SK-N-SH (cell line): ENCODE measurements at places on chromosomes 11 and 22.

DNA sequence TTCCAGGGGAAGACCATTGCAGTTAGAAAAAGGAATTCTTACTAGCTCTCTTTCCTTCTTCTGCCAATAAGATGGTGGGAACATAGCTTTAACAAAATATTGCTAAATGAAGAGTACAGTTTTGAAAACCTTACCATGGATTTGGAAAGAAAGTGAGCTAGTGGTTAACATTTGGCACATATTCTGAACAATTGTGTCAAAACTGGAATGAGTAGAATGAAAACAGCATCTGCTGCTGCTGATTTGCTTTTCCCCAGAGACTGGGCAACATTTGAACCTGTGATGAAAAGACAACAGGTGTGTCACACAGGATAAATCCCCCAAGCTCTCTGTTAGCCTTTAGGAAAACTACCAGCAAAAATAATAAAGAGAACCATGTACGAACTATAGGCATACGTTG, 761.4 kb downstream of the KCNA4 start:
- DNase-seq: no peak

DNA sequence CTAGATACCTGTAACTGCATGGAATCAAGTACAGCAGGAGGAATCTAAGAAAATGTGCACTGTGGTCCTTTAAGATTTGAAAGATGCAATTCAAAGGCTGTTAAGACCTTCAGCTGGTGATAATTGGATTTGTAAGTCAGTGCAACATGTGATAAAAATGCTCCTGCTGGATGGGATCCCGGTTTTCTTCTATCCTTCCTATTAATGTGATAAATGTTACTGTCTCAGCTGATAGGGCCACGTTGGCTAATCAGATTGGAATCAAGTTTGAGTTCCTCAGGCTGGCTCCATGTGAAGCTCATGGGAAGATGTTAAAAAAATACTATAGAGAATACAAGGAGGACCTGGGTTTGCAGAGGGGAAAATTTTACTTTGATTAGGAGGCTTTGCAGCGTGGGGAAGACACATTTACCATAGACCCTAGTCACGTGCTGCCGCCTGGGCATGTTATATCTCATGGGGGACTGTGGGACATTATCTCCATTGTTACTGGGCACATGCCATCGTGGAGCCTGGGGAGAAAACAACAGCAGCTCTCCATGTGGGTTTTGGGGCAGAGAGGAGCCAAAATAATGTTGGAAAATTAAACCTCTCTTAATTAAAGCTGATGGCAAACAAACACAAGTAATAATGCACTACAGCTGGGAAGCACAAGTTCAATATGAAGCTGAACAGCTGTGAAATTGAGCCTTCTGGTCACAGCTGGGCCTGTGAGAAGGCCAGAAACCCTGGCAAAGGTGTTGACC, 652.5 kb downstream of the NTM start:
- DNase-seq: no peak

- no peak for DNase-seq
Measured at GRCh38 chr11:100640071-100640470, 47.0 kb upstream of the ARHGAP42 start.

GRCh38 chr11:57434640-57435546, 8.0 kb upstream of the SLC43A3 start:
- DNase-seq: no peak

DNA sequence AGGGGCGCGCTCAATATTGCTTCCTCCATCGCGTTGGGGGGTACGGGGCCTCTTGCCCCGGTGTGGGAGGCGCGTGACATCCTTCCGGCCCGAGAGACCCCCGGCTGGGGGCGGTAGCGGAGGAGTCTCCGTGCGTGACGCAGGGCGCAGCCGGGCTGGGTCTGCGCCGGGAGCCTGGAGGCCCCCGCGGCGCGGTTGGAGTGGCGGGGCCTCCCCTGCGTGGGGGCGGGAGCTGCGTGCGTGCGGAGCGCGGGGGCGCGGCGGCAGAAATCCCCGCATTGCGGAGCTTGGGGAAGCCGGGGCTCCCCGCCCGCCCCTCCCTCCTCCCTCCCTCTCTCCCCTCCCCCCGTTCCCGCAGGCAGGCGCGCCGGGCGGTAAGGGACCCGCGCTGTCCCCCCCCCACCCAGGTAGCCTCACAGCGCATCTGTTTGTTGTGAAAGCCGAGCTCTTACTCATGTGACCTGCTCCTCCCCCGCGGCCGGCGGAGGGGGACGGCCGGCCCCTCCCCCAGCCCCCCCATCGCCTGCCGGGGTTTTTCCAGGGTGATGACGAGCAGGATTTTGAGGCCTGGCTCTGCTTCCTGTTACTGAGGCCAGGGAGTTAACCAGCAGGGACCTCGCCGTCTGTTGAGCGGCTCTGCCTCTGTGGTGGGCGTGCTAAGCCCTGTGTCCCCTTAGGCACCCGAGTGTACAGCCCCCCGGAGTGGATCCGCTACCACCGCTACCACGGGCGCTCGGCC, 1.6 kb downstream of the PIM3 start:
- peak; percentile 89 for DNase-seq

DNA sequence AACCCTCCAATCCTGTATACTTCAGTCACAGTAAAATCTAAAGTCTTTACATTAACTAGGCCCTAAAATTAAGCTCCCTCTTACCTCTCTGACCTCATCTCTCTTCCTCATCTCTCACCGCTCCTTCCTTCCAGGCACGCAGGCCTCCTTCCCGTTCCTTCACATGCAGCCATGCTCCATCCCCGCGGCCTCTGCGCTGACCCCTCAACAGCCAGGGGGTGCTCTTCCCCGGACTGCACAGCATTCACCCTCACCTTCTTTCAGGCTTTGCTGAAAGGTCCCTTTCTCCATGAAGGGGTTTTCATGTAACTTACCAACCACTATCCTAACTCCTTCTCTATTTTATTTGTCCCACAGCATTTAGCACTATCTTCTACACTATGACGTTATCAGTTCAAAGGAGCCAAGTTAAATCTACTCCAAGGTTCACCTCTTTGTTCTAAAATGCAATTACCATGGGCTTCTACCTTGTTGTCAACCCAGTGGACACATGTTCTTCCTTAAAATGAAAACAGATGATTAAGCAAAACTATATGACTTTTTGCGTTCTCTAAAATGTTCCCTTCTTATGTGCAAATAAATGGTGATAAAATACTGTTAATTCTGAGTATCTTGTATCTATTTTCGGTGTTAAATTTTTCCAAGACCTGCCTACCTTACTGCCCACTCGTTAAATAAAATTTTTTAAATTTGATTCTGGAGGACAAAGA, 57.8 kb upstream of the APOA1 start:
- DNase-seq: peak; percentile 28
